ENCODE measurements at places on chromosomes 13 and 19.

DNA sequence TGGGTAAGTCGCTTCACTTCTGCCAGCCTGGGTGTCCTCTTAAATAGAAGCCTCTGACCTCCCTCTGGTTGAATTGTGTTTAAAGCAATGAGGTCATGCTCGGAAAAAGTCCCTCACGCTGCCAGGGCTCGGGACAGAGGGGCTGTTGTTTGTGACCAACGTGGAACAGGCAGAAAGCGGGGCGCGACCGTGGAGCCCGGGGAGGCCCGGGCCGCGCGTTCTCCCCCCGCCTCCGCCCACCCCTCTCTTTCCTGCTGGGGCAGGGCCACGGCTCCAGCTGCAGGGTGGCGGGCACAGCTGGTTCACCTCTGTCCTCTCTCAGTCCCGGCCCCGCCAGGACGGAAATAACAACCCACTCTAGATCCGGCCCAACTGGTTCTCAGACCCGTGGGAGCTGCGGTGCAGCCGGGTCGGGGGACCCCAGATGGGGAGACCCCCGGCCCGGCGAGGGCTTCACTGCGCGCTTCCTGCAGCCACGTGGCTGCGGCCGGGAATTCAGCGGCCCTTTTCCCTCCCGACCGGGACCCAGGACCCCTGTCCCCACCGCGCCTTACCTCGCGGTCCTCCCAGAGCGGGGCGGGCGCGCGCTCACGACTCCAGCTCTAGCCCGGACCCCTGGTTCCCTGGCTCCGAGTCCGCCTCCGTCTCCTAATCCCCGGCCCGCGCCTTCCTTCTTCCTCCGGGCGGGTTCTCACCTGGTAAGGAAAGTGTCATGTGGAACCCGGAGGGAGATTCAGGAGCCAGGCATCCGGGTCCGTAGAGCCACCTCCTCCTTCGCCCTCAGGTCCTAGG, 1.9 kb downstream of the CDC42EP5 start:
- no peak for DNase-seq

DNA sequence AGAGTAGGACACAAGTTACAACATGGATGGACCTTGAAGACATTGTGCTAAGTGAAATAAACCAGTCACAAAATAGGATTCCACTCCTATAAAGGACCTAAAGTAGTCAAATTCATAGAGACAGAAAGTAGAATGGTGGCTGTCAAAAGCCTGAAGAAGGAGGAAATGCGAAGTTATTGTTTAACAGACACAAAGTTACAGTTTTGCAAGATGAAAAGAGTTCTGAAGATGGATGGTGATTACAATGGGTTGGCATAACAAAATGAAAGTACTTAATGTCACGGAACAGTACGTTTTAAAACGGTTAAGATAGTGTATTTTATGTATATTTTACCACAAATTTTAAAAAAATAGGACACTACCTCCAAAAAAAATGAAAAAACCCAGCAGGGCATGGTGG, 34.8 kb downstream of the FOXO1 start:
- DNase-seq = no peak

DNA sequence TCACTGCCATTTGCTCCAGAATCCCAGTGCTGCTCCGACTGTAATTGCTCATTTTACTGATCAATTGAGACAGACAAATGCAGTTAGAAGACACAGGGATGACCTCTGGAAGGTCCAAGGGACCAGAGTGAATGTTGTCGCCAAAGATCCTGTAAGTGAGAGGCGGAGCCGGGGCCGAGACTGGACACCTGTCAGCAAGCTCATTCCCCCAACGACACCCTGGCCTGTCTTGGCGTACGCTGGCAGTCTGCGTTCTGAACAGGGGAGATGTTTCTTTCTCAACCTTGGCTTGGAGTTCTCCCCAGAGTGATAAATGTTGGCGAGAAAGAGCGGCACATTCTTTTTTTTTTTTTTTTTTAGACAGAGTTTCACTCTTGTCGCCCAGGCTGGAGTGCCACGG, 24.2 kb downstream of the GADD45B start:
- no peak for DNase-seq

DNA sequence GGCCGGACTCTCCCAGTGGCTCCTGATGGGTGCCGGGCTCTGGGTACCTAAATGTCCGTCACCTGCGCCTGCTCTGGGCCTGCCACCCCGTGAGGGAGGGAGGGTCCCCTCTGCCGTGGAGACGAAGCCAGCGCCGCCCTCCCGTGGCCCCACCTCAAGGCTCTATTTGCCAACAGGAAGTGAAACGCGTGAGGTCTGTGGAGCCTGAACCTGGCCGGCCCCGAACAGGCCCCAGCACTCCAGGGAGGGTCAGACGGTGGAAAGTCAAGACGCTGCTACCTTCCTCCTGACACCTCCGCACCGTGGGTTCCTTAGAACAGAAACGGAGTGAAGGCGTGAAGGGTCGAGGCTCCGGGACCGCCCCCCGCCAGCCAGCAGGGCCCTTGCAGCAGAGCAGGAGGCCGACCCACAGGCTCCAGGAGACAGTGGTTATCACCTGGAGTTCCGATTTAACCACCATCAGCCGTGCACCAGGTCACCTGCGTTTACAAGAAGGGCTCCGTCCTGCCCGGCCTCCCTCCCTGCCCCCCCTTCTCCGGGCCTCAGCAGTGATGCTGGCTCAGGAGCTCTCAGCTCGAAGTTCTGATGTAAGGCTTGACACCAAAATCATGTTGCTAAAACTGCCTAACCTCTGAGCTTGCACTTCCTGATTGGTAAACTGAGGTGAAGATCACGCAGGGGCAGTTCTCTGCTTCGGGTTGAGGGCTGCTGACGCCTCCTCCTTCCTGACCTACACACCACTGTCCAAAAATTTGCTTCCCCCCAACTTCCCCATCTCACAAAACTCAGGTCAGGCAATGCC, 50.9 kb upstream of the C13orf46 start:
- DNase-seq = no peak

Measured in fibroblast of skin of left biceps (primary cell).